NCI-H187 treated with DMSO at 0.1 percent for 48 hours (cell line): ENCODE measurements at places on chromosomes 6 and 20.
A peak's percentile ranks its signal among the peaks of the same experiment; 100 is the strongest.

GRCh38 chr6:154821638-154822037 lies 88.4 kb downstream of the SCAF8 start:
- no peak for DNase-seq

DNA sequence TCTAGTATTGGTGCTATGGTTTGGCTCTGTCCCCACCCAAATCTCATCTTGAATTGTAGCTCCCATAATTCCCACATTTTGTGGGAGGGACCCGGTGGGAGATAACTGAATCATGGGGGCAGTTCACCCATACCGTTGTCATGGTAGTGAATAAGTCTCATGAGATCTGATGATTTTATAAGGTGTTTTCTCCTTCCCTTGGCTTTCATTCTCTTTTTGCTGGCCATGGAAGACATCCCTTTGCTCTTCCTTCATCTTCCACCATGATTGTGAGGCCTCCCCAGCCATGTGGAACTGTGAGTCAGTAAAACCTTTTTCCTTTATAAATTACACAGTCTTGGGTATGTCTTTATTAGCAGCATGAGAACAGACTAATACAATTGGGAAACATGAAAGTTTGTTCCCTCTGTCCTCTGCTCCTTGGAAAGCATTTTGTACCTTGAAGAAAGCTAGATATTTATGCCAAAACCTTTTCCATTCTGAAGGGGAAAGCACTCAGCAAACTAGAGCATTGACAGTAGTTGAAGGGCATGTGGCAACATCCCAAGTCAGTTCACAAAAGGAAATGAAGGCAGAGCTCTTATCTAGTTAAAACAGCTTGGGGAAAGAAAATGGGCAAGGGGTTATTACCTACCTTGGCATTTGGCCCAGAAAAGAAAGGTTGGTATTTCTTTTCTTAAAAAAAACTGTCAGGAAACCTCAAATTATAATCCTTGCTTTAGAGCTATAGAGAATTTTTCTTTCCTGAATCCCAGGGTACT lies 10.7 kb upstream of the TNFAIP3 start:
- no peak for DNase-seq

DNA sequence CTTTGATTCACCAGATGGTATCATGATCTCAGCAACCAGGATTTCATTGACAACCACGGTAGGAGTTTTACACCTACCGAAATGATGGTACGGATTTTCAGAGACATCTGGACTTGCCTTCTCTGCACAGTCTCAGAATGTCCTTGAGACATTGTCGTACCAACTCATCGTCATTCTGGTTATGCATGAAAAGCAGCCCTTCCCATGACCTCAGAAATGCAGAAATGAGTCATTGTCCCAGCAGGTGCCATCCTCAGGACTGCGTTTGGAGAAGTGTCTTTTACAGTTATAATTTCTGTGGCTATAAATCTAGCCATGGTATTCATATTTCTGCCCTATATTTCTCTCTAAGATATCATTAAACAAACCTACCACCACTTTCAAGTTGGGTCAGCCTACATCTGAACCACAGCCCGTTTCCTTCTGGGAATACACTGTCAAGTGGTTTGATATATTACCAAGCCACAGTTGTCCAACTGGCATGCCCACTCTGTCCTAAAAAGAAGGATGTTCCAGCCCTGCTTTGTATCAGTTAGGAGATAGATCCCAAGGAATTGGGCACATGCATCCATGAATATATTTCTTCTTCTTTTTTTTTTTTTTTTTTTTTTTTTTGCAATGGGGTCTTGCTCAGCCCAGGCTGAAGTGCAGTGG lies 7.5 kb upstream of the BFSP1 start:
- DNase-seq: no peak

GRCh38 chr6:81455641-81456040 lies 296.8 kb downstream of the TENT5A start:
- no peak for DNase-seq

DNA sequence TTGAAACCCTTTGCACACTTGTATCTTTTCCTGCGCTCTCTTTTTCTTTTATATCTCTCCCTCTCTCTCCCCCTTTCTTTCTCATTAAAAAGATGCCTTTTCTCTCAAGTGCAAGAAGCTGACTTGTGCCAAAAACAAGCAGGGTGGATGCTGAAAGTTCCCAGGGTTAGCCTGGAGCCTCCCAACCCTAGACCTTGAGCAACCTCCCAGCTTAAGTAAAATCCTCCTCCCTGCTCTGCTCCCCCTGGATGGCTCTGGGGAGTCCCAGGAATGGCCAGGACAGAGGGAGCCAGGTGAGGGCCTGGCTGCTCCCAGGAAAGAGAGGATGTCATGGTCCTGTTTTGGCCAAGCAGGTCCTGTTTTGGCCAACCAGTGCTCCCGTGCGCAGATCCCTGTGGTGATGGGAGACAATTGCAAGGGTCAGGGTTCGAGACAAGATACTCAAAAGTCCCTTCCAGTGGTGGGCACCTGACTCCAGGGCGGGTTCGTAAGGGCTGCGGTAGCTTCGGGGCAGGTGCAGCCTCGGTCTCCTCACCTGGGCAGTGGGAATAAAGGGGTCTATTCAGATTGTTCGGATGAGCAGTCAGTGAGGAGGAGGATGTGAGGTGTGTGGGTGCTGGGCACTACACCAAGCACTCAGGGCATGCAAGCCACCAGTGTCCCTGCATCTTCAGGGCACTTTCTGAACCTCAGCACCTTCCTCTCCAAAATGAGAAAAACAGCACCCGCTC lies 49.4 kb downstream of the EYA2 start:
- DNase-seq: no peak

- DNase-seq: no peak
Observed at GRCh38 chr6:111980143-111980542, 73.8 kb upstream of the CCN6 start.

DNA sequence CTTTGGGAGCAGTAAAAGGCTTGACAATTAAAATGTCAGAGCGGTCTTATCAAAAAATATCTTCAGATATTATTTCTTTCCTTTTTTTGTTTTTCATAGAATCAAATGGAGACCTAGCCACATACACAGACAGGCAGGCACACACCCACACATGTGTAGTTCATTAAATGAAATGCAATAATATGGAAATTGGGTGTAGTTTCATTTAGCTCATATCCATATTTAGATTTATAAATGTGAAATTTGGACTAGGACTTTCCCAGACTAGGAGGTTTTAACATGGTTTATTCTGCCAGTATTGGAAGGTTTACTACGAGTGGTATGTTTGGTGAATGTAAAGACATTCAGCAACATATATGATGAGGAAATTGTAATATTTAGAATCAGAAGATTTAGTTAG lies 277.7 kb upstream of the NT5E start:
- DNase-seq: no peak

DNA sequence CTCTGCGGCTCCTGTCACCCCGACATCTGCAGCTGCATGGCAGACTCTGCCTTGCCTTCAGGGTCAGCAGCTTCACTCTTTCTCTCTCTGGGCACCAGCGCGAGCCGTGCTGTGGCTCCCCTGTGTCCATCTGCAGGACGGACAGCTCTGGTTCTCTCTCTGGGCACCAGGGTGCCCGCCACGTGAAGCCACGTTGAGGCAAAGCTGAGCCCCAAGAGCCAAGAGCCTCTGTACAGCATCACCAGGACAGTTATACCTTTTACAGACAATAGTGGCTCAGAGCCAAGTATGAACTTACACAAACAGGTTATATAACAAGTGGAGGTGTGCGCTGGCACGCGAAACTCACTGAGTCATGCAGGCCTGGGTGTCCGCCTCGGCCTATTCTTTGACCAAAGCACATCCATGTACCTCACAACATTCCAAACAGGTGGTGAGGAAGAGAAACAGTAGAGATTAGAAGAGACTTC lies 50.8 kb downstream of the FAM50B start:
- no peak for DNase-seq

DNA sequence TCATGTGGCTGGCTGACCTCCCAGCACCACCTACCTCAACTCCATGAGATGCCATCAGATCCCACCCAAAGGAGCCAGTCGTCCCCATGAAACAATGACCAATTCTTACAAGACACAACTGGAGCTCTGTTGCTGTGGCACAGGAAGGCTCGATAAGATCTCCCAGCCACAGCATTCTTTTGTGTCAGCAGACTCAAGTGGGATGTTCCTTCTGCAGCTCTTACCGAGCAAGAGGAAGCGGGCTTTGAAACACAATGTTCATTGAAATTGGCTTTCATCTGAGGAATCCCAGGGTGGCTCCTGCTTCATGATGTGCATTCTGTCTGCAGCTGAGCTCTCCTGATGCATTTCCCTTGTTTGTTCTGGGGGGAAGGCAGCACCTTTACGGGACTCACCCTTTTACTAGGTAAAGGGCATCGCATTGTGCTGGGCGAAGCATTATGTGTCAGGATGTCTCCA lies 222.0 kb upstream of the SGK1 start:
- no peak for DNase-seq

- DNase-seq: no peak
Observed at GRCh38 chr6:25882051-25882496, 8.0 kb upstream of the SLC17A3 start.

DNA sequence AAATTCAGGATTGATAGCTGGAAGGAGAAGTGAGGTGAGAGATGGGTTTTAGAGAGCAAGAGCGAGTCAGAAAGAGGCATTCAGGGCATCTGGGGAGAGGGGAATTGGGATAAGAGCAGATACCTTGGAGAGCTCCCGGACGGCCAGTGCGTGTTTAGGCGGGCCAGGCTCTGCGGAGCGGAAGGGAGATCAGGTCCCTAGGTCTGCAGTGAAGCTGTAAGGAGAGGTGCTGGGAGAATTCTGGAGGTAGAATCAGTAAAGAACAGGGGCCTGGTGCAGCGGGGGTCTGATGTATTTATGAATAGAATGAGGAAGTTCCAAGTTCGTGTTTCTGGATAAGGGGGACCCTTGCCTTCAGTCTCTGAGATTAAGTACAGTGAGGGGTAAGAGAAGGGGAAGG lies 47.4 kb upstream of the FAM83D start:
- DNase-seq: no peak

GRCh38 chr6:120869397-120869796 lies 464.9 kb downstream of the TBC1D32 start:
- DNase-seq: no peak

GRCh38 chr6:35318196-35319171 lies 20.9 kb downstream of the DEF6 start:
- peak; percentile 25 for DNase-seq

GRCh38 chr20:1718604-1719384 lies 61.2 kb upstream of the SIRPG start:
- DNase-seq: no peak

DNA sequence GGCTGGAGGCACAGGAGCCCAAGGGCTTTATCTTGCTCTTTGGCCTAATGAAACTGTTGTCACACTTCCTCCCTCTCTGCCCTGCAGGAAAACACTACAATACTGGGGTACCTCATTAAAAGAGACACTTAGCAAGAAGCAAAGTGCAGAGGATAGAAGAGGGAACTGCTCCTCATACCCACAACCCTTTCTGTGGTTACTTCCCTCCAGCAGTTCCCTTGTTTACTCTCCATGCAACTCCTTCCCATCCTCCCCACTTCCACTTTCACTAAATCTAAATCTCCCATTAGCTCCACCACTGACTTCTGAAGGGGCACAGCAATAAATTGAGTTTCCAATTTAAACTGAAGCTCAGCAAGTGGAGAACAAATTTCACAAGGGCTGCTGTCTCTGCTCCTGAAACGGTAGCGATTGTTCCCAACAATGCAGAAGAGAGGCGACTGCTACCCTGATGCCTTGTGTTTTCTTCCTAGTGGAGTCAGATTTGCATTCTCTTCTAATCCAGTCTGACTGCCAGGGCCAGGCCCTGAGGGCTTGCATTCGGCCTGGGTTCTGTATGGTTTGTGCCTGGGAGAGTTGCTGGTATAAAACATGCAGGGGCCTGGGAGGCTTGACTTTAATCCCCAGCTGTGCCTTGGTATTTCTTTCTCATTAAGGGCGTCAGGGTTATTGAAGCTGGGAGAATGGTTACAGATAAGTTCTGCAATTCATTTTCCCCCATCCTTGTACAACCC lies 454.7 kb downstream of the TFAP2B start:
- no peak for DNase-seq

DNA sequence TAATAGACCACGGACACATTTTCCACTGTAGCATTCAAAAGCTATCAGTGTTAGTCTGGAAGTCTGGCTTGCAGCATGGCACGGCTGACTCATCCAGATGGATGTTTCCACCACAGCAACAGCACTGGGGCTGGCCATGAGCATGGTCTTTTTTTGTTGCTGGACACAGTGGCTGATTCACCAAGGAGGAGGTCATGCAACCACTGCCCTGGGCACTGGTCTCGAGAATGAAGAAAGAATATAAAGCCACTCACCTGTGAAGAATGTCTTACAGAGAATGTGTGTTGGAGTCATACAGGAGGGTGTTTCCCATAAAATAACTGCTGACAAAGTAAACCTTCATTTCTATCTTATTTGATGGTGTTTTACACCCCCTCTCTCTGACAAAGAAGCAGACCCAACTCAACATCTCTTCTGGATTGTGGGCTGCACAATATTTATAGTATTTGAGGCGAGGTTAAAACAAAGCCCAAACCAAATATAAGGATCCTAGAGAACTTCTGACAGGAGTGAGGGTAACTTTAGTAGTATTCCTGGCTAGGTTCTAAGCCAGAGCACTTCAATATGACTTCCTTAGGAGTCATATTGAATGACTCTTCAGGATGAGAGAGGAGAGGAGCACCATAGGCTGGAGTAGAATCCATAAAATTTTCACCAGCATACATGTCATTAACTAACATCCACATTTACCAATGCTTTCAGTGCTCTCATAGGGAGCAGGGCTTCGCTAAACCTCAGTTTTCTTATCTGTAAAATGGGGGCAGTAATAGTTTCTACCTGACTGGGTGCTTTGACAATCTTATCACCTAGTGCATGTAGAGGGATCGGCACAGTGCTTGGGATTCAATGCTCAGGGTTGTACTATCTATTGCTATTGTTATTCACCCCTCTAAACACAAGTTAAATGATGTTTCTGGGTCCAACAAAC lies 121.4 kb downstream of the KIF13A start:
- DNase-seq: no peak

GRCh38 chr6:153013438-153013837 lies 10.9 kb upstream of the MTRF1L start:
- DNase-seq: no peak

- no peak for DNase-seq
Observed at GRCh38 chr6:30204116-30204515, 9.1 kb downstream of the TRIM26 start.

GRCh38 chr6:1070085-1070521 lies 241.8 kb upstream of the FOXQ1 start:
- DNase-seq: no peak

- DNase-seq: no peak
Observed at GRCh38 chr6:163489584-163489983, 75.1 kb downstream of the QKI start.

DNA sequence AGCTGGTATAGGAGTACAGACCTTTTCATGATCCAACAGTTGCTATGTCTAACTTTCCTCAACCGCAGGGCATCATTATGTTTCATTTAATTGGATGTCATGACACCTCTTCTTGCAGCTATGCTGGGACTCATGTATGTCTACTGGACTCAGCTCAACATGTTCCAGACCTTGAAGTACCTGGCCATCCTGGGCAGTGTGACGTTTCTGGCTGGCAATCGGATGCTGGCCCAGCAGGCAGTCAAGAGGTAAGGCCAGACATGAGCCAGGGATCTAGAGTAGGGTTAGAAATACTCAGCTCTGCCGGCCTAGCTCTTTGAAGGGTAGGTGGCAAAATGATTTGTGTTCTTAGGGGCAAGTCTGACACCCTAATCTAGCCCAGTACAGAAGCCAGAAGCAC lies 25.2 kb downstream of the GHRH start:
- no peak for DNase-seq

GRCh38 chr6:5303682-5304081 lies 42.4 kb downstream of the FARS2 start:
- DNase-seq: no peak

GRCh38 chr6:62904687-62905086 lies 306.6 kb upstream of the FKBP1C start:
- no peak for DNase-seq

- DNase-seq: no peak
Observed at GRCh38 chr20:58981628-58982364, 740 bp downstream of the NELFCD start.
